ENCODE measurements at places on chromosomes 2 and 18. TPM values are rescaled to one million over a fixed set of nuclear protein-coding genes. Genes with fewer than 3 reads are reported as not detected.
A peak's percentile ranks its signal among the peaks of the same experiment; 100 is the strongest.

Gene KIAA2012
- total RNA-seq = not detected

Gene FAM237A
- total RNA-seq = not detected

Gene SPDYA
- total RNA-seq = not detected

Gene PID1
- 2.5 TPM for total RNA-seq

Gene LMAN1
- 169 TPM for total RNA-seq

Gene NPAS2
- total RNA-seq = 2.8 TPM

Gene CXCR1
- not detected for total RNA-seq

Gene CYS1
- total RNA-seq = 1.1 TPM

Gene TXNDC2
- 0.29 TPM for total RNA-seq

Gene RIT2
- total RNA-seq = 5.1 TPM

DNA sequence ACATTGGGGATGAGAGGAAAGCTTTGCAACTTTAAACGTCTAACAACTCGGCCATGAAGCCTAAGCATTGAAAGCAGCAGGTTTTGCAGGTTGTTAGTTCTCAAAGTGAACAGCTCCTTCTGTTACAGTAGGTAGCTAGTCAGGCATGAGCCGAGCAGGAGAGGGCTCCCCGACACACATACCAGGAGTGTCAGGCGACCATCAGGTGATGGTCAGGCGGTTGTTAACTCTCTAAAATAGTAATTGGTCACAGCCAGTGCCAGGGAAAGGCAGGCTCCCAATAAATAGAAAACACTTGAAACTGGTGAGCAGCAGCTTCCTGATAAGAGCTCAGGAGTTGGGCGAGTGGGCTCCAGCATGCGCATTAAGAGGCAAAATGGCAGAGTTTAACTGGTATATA is 53.5 kb upstream of the DAPL1 start:
- DNase-seq = no peak

DNA sequence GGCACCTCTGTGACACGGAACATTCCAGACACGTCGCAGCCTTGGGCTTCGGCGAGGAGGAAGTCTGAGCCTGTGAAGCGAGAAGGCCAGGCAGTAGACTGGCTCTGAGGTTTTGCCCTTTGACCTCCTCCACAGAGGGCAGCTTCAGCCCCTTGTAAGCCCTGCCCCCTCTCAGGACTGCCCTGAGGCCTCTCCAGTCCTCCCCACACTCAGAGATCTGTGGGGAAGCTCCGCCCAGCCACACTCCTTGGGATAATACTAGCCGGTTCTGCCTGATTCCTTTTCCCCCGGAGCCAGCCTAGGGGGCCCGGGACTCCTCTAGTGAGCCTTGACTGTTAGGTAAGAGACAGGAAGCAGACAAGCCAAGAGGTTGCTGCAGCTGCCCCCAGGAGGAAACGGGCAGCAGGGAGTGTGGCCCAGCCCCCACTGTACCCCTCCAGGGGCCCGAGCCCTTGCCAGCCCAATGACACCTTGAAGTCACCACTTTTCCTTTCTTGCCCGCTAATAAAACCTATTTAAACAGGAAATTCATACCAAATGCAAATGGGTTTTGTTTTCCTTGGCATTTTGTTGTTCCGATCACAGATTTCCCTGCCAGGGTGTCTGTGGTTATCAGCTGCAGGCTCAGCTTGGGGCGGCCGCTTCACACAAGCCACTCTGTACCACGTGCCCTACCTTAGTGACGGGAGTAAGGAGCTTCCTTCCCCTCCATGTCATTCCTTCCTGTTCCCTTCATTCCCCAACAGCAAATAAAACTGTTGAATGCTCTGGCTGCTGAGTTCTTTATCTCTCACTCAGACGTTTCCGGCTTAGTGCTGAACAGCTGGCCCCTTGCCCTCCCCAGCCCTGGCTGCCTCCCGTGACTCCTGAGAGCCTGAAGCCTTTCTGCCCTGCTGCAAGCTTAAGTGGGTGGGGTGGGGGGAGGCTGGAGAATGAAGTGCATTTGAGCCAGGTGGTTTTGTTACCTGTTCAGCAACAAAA is 124.7 kb downstream of the CABLES1 start:
- peak; percentile 89 for DNase-seq

GRCh38 chr18:48698707-48699106 is 159.9 kb downstream of the CTIF start:
- DNase-seq = no peak

DNA sequence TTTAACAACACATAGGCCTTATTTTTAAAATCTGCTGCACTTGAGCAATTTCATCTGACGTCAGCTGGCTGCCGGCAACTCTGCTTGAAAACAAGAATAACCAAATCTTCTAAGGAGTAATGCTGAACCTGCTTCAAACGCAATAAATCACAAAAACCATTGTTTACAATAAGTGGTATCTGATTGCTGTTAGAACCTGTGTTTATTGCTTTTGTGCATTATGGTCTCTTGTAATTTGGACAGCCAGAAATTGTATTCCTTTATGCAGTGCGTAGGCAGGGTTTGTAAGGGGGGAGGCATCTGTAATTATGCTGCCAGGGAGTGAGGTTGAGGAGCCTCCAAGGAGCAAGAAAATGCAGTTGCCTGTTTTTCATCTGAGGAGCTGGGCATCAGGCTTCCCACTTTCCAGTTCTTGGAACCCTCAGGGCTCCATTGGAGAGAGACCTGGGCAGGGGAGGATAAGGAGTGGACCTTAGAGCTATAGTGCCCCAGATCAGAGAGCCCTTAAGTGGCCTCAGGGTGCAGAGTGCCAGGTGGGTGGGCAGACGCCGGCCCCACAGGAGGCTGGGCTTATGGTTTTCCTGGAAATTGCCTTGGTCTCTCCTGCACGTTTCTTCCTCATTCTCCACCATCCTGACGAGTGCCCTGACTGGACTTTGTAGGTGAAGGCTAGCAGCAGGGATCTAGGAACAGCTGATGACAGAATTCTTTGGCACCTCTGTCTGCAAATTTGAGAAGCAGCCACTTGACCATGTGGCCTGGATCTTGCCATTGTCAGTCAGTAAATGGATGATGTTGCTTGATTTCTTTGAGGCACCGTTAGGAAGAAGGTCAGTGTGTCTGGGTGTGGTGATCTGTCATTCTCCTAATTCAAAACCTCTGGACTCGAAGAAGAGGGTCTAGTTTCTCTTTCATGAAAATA is 129.2 kb downstream of the KLHL29 start:
- DNase-seq = peak; percentile 75

- DNase-seq = no peak
These were observed 120.6 kb downstream of the ZNF407 start for GRCh38 chr18:74718312-74718711.

GRCh38 chr18:56199580-56200330 is 438.6 kb downstream of the TXNL1 start:
- no peak for DNase-seq

- DNase-seq = no peak
These were observed 361.2 kb downstream of the FSIP2 start for GRCh38 chr2:186099826-186100225.

- peak; percentile 17 for DNase-seq
These were observed 514 bp downstream of the BCL2L11 start for GRCh38 chr2:111121028-111121827.

- no peak for DNase-seq
These were observed 34.3 kb upstream of the RALBP1 start for GRCh38 chr18:9441061-9441460.

DNA sequence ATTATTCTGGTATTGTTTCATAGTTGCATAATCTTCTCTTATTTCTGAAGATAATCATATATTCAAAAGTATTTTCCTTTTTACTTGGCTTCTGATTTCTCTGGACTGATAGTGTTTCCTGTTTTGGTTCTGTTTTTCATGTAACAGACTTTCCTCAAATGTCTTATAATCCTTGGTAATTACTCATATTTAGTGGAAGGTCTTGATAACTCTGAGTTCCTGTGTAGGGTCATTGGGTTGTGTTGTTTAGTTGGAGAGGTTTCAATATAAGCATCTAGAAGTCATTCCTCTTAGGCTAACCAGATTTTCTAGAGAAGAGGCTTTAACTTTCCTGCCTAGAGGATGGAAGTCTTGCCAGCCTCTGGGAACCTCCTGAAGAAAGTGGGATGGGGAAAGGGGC is 23.8 kb downstream of the MFSD6 start:
- DNase-seq = no peak

- peak; percentile 89 for DNase-seq
These were observed 20.1 kb upstream of the CD207 start for GRCh38 chr2:70855667-70856066.

- no peak for DNase-seq
These were observed 510.1 kb upstream of the RAB6C start for GRCh38 chr2:129469389-129469788.

GRCh38 chr2:148926981-148927401 is 52.0 kb downstream of the KIF5C start:
- DNase-seq = no peak

- DNase-seq = no peak
These were observed 29.9 kb upstream of the MMADHC start for GRCh38 chr2:149617476-149617875.
